ENCODE measurements at places on chromosomes 3 and 15.

GRCh38 chr15:75225951-75226732 is 24.5 kb downstream of the C15orf39 start:
- no peak for DNase-seq

- DNase-seq = no peak
Observed at GRCh38 chr3:88879905-88880304, 227.5 kb upstream of the EPHA3 start.

- no peak for DNase-seq
Observed at GRCh38 chr15:94411846-94412245, 180.5 kb downstream of the MCTP2 start.

GRCh38 chr3:61578667-61579367 is 17.4 kb downstream of the PTPRG start:
- no peak for DNase-seq

DNA sequence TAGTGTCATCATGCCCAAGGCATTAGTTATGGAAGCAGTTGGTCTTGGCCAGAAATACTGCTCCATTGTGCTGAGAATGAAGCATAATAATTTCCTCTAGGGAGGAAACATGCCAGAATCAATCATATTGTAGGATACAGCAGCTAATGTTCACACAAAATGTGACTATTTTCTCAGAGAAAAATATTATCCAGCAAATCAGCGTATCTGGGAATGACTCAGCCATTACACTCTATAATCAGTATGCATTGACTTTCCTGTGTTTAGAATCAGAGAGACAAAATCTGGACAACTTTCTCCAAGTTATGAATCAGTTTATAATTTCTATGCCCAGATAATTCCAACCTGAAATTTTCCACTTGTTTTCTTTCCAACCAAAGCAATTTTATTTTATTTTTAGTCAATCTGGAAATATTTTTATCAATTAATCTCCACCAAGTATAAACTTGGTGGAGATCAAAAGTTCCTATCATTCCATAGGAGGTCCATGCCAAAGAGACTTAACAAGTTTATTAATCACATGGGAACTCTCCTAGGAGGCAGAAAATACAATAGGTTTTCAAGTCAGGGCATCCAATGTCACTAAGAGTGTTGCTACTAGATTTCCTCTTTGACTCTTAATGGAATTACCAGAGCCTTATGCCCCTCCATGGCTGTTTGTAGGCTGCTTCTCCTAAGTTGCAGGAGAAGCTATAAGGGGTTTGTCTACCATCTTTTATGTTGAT is 36.4 kb downstream of the SUCNR1 start:
- DNase-seq = no peak

DNA sequence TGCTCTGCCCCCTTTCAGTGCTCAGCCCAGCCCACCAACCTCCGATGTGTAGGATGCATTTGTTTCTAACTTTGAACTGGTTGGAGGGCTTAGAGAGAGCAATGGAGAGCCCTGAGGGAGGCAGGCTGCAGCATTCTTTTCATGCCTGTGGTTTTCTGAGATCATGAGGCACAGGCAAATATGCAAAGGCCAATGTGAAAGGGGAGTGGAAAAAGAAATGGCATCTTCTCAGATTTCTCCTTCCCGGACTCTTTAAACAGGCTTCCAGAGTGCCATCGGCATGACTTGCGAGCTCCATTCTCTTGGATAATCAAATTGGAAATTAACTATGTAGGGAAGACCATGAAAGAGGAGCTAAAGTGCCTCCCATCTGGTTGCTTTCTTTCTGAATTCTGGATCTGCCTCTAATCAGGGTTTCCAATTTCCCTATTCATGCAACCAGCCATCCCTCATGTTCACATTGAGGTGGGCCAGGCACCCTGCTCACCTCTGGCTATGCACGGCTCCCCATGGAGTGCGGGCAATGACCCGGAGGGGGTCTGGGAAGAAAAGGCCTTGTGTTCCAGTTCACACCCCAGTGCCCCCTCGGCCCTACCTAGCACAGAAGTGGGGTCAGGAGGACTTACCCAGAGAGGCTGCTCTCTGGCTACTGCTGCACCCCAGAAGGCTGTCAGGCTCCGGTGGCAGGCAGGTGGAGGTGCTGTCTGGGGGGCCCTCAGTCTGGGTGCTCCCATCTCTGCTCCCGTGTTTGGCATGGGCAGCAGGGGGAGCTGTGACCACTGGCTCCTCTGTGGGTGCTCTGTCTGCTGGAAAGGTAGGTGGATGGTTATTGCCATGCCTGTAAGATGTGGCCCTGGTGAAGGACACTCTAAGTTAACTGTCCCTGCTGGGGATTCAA is 16.1 kb downstream of the AMOTL2 start:
- peak; percentile 47 for DNase-seq

DNA sequence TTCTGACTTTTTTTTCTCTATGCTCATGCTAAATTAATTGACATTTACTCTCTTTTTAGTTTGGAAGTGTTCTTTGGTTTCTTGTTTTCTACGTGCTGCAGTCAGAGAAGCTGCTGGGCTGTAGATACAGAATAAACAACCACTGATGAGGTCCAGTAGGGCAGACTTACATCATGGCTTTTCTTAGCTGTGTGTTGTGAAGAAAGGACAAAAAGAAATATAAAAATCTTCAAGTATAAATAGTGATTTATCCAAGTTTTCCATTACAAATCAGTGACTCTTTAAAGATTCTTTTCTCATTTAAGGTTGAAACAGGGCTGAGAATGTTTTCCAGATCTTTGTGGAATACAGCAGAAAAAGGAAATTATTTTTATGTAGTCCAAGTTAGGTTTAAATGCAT is 122.2 kb downstream of the CMSS1 start:
- DNase-seq = no peak

DNA sequence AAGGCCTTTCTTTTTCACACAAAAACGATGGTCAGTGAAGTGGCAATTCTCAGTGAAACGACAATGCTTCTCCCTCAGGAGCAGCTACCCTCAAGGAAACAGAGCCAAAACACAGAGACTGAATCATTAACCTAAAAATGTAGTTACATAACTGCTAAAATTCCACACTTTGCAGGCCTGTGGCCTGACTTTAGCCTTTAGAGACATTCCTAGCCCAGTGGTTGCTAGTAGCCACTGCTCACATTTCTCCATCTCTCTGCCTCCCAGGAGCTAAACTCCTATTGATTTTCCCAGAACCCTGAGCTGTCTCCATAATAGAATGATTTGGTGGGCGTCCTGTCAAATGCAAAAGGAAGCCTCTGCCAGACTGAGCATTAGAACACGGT is 630.1 kb upstream of the KCNMB2 start:
- no peak for DNase-seq

- DNase-seq = no peak
Observed at GRCh38 chr3:122969585-122970469, 57.7 kb downstream of the SEMA5B start.

DNA sequence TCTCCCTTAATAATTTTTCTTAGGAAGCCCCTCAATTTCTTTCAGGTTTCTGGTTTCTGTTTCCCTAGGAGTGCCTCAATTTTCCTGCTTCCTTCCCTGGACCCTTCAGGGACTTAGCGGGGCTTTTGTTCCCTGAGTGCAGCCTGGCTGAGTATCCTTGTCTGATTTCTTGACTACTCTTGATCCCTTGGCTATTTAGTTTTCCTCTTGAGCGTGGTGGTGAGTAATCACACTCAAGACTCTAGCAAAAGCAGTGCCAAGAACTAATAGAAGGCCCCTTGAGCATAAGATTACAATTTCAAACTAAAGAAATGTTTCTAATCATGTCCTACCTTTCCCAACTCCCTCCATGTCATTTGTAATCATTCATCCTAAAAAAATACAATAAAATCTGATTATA is 94.3 kb upstream of the C3orf80 start:
- no peak for DNase-seq

- DNase-seq = no peak
Observed at GRCh38 chr3:165502707-165503106, 306.5 kb upstream of the SLITRK3 start.
